Stimulated activated CD4-positive, alpha-beta T cell treated with anti-CD3 and anti-CD28 coated beads, Interleukin-4, amount 100 ng/mL, for 48 hours (primary cell): ENCODE measurements at places on chromosomes 2 and 18.

GRCh38 chr2:43170405-43171105 lies 55.9 kb downstream of the ZFP36L2 start:
- DNase-seq = no peak

- peak; percentile 40 for DNase-seq
Observed at GRCh38 chr2:232292395-232293154, 86.0 kb upstream of the ALPP start.

DNA sequence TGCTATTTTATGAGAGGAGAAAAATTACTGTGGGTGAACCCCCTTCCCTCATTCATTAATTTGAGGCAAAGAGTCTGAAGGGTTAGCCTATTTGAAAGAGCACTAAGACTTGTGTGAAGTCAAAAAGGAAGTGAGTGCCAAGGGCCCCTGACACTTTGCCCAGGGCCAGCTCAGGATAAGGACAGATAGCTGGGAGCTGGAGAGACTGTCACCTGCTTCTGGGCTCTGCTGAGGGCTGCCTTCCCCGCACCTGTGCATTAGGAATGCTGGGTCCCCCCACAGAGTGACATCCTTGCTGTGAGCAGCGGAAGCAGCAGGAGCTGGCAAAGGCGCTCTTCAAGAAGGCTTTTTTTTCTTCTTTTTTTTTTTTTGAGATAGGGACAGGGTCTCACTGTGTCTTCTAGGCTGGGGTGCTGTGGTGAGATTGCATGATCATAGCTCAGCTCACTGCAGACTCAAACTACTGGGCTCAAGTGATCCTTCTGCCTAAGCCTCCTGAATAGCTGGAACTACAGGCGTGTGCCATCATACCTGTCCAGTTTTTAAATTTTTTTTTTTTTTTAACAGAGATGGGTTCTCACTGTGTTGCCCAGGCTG lies 148.3 kb downstream of the AQP4 start:
- no peak for DNase-seq

DNA sequence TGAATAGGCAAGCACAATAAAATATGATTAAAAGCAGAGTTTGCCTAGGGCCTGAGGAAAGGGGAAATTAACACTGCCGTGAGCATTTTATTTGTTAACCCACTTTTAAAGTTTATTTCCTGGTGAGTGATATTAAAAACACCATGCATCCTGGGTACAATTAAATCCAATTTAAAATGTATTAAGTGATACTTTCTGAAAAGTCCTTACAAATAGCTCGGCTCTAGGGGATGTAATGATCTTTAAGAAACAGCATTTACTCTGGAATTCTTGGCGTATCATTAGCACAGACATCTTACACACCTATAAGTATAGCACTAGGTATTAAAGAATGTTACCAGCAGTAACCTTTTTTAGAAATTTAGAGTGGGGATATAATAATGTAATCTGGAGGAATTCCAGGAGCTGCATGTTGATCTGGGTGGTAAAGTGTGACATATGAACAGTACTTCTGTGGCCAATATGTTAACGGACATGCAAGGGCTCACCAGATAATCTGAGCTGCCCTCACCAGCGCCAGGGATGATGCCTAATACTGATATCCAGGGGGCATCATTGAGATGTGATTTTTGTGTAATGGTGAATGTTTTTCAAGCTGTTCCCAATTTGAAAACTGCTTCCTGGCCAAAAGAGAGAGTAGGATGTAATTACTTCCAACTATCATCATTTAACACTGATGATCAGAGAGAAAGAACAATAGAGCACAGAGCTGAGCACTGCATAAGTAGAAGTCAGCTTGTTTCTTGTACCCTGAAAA lies 235.9 kb downstream of the DSEL start:
- no peak for DNase-seq

DNA sequence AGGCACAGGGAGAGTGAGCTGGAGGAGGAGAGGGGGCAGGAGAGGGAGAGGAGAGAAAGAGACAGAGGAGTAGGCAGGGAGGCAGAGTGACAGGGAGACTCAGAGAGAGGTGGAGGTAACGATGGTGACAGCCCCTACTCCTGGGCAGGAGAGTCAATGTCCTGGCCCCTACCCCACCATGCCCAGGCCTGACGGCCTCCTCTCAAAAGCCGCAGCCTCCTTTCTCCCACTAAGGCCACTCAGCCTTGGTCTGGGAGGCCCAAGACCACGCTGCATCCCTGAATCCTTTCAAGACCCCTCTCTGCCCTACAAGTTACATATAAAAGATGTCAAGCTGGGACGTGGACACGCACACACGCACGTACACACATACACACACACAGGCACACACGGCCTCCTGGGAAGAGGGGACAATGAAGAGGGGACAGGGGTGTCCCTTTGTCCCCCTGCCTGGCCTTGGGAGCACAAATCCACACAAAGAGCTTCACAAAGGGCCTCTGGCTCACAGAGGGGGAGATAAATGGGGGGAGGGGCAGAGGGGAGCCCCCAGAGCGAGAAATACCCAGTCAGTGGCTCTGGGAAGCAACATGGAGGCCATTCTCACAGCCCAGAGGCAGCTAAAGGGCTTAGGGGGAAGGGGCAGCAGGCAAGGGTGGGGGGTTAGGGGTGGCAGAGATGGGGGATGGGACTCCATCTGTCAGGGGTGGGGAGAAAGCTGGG lies 19.5 kb upstream of the TNS1 start:
- DNase-seq = no peak

GRCh38 chr2:62382757-62383156 lies 123.2 kb downstream of the TMEM17 start:
- DNase-seq = no peak

DNA sequence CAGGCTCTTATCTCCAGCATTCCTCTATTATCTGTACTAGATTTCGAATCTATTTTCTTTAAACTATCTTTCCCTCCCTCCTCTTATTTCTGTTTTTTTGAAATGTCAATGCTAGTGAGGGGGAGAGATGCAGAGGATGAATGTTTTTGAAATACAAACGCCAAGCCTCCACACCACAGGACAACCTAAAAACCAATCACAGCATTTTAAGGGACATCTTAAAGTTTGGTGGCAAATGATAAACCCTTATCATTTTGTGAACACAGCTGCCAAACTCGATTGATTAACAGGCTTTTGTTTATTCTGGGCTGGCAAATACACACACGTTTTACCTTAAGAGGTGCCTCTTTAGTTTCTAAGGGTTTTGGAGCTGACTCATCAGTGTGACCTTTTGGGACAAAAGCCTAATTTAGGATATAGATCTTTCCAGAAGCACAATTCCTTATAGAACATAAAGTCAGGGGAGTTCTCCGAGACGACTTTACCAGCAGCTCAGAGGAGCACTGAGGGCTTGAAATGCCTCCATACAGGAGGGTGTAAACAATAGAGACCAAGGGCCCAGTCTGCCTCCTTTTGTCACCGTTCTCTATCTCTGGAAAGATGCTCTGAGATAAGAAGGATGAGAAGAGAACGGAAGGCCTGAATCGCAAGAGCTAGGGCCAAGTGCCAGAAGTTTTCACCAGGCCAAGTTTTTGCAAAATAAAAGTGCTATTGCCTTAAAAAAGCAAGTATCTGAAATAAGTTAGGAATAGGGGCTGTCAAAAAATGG lies 4.2 kb upstream of the MEIS1 start:
- DNase-seq = no peak

DNA sequence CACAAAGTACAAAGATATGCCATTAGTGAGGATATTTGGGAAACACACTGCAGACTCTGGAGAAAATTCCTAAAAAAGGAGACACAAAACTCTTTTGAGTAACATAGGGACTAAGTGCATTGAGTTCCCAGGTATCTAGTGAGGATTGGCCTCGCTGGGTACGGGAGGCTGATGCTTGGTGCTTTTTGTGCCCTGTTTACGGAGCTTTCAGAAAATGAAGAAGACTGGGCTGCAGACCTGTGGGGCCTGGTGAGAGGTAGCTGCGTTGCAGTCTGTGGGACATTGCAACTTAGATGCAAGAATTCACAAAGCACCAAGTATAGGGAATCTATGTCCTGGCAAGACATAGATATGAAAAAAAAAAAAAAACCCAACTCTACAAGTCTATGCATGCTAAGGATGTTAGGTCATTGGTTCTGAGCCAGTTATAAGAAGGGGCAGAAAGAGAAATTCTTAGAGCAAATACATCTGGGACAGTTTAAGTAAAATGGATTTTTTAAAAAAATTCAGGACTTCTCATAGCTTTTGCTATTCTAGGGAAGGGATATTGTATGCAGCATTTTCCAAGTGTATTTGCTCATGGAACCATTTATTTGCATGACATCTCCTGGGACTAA lies 156.0 kb downstream of the SLC4A3 start:
- DNase-seq = no peak

DNA sequence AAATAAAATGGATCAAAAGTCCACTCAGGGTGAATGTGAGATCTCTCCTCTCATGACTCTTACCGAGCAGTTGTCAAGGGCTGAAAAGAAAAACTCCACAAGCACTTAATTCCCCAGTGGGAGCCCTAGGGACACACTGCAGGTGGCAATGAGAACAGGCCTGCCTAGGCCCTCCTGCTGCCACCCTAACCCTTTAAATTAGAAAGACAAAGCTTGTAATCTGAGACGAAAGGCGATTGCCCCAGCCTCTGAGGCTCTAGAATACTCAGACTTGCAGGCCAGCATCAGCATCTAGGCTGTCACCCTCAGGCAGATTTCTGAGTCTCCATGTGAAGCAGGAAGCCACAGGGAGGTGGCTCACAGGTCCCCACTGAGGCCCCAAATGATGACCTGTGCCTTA lies 457.0 kb upstream of the MYT1L start:
- no peak for DNase-seq

GRCh38 chr2:152062125-152063091 lies 36.4 kb downstream of the CACNB4 start:
- DNase-seq = no peak

DNA sequence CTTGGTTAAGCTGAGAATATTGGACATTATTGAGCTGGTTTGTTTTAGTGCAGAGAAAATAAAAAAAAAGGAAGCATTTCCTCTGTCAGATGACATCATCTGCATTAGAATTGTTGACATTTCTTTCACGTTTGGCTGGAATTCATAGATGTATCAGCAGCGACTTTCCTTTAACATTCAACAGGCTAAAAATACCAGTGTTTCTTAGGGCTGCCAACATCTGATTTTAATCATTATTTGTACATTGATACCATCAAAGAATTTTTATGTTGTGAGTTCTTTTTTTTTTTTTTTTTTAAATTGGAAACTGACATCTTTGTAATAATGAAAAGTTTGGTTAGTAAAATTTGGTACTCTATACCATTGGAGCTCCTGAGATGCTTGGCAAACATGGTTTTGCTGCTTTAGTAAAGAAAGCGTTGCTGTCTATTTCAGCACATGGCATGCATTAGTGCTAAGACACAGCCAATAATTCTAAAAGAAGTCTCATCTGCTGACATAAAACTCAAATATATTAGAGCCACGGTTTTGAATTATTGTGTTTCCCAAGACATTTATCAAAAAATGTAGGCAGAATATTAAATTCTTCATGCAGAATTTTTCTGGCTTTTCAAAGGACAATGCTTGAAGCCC lies 33.6 kb downstream of the GTF2A1L start:
- DNase-seq = no peak

GRCh38 chr2:26849056-26849999 lies 1.4 kb downstream of the DPYSL5 start:
- DNase-seq = no peak

DNA sequence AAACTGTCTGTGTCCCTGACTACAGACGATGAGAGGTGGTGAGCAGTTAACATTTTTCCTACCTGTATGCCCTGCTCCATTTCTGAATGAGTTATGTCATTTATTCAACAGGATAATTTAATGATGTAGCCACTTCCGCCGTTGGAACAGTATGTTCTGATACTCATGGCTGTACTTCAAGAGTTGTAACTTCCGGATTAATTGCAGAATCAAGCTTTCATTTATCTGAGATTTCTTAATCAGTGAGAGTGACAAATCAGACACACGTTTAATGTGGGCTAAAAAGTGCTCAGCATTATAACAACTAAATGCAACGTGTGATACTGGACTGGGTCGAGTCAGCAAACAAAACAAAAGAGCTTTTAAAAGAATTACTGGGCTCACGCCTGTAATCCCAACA lies 107.7 kb downstream of the KCTD1 start:
- no peak for DNase-seq

GRCh38 chr2:223771475-223771874 lies 65.9 kb downstream of the AP1S3 start:
- no peak for DNase-seq

GRCh38 chr2:191421950-191422349 lies 176.7 kb downstream of the MYO1B start:
- no peak for DNase-seq

GRCh38 chr2:19559596-19560240 lies 201.3 kb upstream of the OSR1 start:
- DNase-seq = no peak

DNA sequence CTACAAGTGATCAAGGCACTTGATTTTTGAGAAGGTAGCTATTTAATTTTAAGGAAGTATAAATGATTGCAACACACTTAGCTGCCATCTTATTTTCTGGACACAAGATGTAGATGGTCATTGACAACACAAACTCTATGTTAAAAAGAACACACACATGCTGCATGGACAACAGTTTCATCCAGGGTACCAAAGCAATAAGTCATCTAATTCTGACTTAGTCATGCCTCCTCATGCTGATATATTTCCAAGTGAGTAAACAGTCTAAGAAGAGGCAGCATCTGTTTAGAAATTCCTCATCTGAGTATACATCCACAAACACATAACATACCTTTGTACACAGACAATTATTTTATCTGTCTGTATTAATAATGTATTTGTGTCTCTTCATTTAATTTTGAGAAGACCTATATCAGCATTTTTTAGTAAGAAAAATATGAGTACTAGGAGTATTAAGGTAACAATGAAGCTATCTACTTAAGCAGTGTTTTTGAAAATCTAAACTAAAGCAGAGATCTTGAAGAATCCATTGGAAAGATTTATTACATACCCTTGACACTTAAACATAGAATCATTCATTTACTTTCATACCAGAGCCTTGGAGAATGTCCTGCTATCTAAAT lies 84.9 kb downstream of the SCN1A start:
- DNase-seq = no peak

DNA sequence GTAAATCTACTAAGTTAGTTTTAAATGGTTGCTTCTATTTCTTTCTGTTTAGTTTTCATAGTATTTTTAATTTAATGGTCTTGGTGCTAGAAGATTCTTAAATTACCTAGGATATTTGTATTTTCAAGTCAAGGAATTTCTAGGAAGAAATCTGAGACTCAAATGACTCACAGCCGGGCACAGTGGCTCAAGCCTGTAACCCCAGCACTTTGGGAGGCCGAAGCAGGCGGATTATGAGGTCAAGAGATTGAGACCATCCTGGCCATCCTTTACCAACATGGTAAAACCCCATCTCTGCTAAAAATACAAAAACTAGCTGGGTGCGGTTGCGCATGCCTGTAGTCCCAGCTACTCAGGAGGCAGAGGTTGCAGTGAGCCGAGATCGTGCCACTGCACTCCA lies 95.5 kb downstream of the C2orf74 start:
- no peak for DNase-seq

GRCh38 chr2:10832203-10832936 lies 19.8 kb upstream of the PDIA6 start:
- DNase-seq = peak; percentile 76

- DNase-seq = peak; percentile 30
Observed at GRCh38 chr2:168336786-168337388, 89.5 kb upstream of the STK39 start.

GRCh38 chr18:79794846-79795245 lies 2.9 kb upstream of the KCNG2 start:
- no peak for DNase-seq
